Epithelial cell of proximal tubule (primary cell): ENCODE measurements at places on chromosomes 5 and 9. TPM values are rescaled to one million over a fixed set of nuclear protein-coding genes. Genes with fewer than 3 reads are reported as not detected.

Gene GPR21
- total RNA-seq = not detected in 2 replicates

Gene CLTA
- total RNA-seq = 423 and 461 TPM in 2 replicates

Gene PALM2AKAP2
- total RNA-seq = 2.8 and 3.8 TPM in 2 replicates

Gene ZFP37
- total RNA-seq = 0.58 and 0.94 TPM in 2 replicates

Gene CCNB1
- total RNA-seq = 243 and 380 TPM in 2 replicates

Gene LECT2
- total RNA-seq = not detected in 2 replicates

Gene PCDHA4
- total RNA-seq = 1.6 TPM in 1 of 2 replicates, not detected in the other

Gene CFAP157
- not detected in 2 replicates for total RNA-seq

Gene CDC25C
- 14.2 and 17.6 TPM in 2 replicates for total RNA-seq

Gene FBXW2
- 24.0 and 28.1 TPM in 2 replicates for total RNA-seq
